SJCRH30 (cell line): ENCODE measurements at places on chromosomes 2 and 18.

GRCh38 chr2:111167076-111167862 is 46.6 kb downstream of the BCL2L11 start:
- peak; percentile 82 for DNase-seq

DNA sequence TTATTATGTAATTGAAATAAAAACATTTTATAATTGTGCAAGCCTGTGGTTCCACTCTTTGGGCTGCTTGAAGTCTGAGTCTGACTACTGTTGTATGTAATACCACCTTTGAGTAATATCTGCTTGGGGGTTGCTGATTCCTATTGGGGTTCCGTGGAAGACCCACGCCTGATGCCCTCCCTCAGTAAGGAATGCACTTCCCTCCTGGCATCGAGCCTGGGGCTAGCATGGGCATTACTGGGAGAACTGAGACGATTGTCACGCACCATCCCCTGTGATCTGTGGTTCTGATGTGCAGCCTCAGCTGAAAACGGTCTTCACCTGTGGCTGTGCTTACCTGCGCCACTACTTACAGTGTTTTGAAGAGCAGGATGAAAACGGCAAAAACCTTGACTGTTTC is 32.7 kb upstream of the RBM44 start:
- no peak for DNase-seq

DNA sequence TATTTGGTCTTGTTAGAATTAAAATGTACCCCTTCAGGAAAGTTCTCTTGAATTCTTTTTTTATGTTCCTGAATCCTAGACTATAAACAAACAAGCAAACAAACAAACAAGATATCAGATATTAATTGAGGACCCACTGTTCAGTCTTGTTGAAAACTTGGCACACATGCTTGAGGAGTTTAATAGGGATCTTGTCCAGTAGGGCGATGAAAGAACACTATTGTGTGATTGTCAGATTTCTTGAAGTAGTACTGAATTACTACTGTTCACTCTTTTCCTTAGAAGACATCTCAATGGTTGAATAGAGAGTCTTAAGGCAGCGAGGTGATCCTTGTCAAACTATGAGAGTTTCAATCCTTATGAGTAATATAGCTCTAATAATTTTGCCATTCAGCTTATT is 130.2 kb downstream of the PTPRM start:
- DNase-seq: no peak

DNA sequence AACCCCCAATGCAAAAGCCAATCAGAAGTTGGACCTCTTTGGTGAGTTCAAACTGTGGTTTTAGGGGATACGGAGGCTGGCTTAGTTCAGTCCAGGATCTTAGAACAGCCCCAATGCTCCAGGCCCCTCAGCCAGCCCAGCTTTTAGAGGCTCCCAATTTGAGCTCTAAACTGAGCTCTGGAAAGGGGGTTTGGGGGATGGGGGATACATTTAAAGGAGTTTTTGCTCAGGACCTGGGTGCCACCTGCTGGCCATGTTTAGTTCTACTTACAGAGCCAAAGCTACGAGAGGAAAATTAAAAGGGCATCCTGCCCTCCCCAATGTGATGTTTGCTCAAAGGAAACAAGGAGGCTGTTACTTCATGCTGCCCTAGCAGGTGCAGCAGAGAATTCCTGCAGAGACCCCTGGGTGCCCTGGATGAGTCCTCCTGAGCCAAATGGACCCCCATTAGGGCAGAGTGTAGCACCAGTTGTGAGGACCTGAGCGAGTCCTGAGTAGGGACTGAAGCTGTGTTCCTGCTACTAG is 15.9 kb upstream of the TMEM214 start:
- peak; percentile 78 for DNase-seq

GRCh38 chr2:17506736-17507616 is 11.3 kb downstream of the RAD51AP2 start:
- no peak for DNase-seq

DNA sequence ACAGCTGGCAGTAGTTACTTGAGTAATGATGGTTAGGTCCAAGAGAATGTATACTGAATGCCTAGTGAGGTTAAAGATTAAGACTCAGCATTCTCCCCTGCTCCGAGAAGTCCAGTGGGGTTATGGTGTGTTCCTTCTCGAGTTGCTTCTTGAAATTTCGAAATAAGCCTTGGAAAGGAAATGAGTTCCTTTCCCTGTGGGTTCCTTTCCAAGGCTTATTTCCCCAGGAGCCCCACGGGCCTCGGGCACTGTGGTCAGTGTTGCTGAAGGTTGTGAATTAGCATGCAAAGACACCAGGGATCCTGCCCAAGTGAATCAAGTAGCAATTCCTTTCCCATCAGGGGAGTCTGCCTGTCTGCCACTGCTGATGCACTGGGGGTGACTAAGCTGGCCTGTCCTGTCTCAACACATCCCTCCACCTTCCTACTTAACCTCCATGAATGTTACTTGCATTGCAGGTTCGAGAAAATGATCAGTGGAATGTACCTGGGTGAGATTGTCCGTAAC is 53.6 kb downstream of the HK2 start:
- DNase-seq: no peak

GRCh38 chr2:4219571-4219970 is 516.2 kb downstream of the DCDC2C start:
- no peak for DNase-seq

DNA sequence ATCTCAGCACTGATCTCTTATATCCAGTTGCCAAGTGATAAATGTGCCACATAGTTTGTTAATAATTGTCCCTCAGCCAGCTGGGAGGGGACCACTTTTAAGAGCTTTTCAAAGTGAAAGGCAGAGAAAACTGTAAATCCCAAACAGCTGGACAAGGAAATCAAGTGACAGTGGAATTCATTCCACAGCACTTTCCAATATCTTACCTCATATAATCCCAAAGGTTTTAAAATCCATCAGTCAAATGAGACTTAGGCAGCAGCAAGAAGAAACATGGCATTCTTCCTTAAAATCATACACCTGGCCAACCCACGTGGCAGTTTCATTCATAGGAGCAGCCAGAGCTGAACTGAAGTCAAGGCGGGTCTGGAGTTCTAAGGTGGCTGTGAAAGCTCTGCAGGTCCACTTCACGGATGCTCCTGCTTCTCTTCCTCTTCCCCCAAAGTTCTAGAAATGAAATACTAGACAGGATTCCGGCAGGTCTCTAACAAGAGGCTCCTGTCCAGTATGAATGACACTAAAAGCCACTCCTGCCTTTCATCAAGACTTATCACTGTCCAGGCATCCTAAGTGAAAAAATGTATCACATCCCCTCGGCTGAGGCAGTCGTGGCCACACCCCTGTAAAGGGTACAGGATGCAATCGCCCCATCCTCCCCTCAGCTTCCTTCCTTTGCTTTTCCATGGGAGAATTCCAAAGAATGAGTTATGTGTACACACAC is 190.4 kb upstream of the STK17B start:
- DNase-seq: no peak

- no peak for DNase-seq
Observed at GRCh38 chr2:230714136-230714480, 1.5 kb downstream of the CAB39 start.

GRCh38 chr18:59881728-59882656 is 17.8 kb upstream of the PMAIP1 start:
- no peak for DNase-seq

DNA sequence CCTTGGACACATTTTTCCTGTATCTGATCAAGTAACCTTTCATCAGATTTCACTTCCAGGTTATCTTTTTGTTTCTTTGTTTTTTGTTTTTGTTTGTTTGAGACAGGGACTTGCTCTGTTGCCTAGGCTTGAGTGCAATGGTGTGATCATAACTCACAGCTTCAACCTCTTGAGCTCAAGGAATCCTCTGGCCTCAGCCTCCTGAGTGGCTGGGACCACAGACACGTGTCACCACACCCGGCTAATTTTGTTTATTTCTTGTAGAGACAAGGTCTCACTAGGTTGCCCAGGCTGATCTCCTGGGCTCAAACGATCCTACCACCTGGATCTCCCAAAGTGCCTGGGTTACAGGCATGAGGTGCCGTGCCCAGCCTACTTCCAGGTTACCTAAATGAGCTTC is 124.9 kb downstream of the L3MBTL4 start:
- no peak for DNase-seq

DNA sequence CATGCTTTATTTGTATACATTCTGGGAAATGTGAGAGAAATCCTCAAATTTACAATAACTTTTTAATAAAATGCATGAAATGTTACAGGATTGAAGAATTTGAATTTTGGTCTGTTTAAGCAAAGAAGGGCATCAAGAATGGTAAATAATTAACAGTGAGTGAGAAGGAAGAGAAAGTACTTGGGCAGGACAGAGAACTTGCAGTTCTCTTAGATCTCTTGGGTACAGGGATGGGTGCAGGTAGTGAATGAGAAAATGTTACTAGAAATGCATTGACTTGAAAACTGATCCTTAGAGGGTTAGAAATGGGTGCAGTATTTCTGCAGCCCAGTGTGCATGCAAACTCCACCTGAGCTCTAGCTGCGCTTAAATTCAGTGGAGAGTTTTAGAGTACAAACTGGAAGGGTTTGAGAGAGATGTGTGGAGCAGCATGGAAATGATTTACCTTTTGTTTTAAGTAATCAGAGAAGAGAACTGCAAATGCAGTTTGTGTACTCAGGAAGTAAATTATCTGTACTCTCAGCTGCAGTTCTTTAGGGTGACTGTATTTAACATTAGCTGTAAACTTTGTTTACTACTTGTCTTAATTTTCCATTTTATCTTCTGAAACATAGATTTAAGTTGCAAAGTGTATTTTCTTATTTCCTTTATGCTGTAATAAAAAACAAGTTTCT is 51.0 kb upstream of the RAB27B start:
- DNase-seq: no peak

- DNase-seq: no peak
Observed at GRCh38 chr2:236082061-236082460, 86.1 kb downstream of the GBX2 start.

- DNase-seq: no peak
Observed at GRCh38 chr2:62343636-62344337, 147.9 kb downstream of the B3GNT2 start.

- peak; percentile 86 for DNase-seq
Observed at GRCh38 chr2:30664761-30665358, 142.4 kb downstream of the CAPN13 start.

GRCh38 chr2:46703588-46703987 is 212.0 kb downstream of the MCFD2 start:
- DNase-seq: no peak

DNA sequence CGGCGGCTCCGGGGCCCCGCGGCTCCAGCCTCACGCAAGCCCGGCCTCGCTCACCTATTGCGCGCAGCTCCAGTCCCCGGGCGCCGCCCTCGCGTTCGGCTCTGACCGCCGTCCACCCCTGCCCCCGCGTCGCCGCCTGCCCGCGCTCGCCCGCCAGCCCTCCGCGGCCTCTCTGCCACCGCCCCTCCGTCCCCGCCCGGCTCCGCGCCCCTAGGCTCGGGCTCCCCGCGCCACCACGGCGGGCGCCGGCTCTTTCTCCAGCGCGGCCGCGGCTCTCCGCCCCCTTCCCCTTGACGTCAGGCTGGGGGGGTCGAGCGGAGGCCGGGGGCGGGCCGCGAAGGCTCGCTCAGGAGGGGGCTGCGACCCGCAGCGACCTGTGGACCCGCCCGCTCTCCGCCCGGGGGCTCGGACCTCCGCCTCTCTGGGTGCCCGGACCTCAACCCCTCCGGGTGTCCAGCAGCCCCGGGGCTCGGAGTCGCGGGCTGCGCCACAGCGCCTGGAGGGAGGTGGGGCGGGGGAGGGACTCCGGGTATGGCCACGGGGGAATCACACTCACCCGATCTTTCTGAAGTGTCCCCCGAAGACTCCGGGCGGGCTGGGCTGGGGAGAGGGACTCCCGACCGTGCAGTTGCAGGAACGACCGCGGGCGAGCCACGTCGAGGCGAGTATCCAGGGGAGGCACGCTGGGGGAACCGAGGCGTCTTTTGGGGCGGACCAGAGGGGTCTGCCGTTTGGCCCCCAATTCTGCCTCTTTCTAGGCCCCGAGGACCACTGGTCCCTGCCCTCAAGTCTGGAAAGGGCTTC is at the start of gene SEMA4C:
SEMA4C (minus strand) TSS at position 259 of the 804 bp plus-strand sequence. CDS start 2,194 bp downstream, outside the sequence.
- DNase-seq: peak; percentile 39

DNA sequence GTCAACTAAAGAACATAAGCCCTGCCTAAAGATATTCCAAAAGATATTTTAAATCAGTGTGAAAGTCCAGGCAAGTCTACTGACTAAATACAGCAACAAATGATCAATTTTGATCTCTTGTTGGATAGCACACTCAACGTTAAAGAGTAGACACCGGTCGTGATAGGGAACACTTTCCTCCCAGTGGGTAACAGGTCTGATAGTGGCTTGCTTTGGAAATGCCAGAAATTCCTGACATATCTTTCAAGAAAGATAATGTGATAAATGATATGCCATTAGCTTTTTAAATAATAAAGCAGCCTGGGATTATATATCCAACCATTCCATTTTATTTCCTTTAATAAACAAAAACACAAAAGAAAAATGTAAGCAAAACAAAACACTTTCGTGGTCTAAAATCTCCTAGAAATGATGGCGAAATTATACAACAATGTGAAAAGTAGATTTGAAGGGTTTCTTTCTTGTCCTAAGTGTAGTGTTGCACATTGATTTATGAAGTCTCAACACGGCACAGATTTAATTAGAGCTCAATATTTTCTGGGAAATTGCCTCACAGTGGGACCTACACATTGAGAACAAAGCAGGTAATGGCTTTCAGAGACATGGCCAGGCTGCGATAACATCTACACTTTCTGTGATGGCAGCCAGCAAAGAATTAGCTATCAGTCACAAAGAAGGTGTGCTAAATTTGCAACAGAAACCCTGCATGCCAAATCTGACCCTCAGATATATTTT is 158.6 kb downstream of the PPP1R1C start:
- DNase-seq: peak; percentile 7

DNA sequence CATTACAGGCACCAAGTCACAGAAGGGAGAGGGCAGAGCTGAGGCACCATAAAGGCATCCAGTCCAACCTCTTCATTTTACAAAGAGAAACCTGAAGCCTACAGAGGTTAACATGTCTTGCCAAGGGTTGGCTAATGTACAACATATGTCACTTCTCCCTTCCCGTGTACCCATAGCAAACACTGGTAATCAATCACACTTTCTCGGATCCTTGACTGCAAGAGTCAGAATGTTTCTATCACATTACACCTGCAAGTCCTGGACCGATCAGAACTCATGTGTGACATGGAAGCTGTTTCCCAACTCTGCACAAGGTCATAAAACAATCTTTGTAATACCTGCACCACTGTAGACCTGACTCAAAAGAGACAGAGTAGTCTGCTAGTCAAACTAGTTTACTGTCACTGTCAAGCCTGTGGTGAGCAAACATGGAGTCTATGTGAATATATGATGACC is 6.0 kb downstream of the ANKRD44 start:
- DNase-seq: no peak

DNA sequence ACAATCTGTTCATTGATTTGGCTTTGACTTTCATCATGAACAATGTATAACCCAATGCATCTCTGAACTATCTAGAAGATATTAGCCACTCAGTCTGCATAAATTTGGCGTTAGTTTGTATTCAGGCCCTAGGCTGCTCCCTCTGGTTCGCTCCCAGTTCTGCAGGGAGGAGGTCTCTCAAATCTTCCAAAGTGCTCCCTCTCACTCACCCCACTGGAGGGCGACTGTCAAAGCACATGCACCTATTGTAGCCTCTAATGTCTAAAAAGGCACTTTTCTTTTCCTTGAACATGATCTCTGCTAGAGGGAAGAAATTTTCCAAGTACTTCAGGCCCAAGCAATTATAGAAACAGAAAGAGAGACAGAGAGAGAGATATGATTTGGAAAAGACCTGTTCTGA is 291.5 kb downstream of the TDRD15 start:
- DNase-seq: no peak

GRCh38 chr2:146077156-146077555 is 1557.2 kb upstream of the ZEB2 start:
- DNase-seq: no peak

GRCh38 chr18:36402765-36403396 is 105.4 kb downstream of the FHOD3 start:
- no peak for DNase-seq

GRCh38 chr2:223238301-223238700 is 186.3 kb downstream of the KCNE4 start:
- no peak for DNase-seq
